Psoas muscle (tissue), 8 donors: ENCODE measurements at places on chromosomes 12 and 14. TPM values are rescaled to one million over a fixed set of nuclear protein-coding genes. Genes with fewer than 3 reads are reported as not detected.

DNA sequence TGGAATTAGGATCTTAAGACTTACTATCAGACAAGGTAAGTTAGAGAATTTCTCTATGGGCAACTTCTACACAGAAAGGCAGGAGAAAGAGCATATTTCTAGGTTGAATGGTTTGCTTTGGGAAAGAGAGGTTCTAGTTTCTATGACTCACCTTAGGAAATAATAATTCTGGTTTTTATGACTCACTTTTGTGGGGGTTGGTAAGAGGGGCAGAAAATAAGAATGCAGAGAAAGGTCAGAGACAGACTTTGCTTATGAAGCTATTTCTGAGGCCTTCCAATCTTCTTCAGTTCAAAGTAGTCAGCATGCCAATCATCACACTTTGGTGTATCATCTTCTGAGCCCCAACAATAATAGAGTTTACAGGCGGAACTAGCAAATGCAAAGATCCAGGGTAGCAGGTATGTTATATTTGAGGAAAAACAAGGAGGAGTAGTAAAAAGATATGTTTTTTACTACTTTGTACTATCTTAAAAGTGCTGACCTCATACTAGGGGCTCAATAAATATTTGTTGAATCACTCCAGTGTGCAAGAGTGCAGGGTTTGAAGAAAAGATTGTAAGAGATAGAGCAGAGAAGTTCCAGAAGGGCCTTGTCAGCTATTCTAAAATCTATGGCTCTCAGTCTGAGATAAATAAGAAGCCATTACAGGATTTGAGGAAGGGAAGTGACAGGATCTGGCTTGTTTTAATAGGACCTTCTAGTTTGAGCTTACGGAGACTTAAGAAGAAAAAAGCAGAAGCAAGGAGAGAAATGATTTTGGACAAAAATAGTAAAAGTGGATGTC is 56.7 kb upstream of the LRFN5 start:
- H3K27ac ChIP-seq, result no peak overlapping the region
- no peak for DNase-seq
- no peaks in the 10 kb centered on the region for H3K27me3 ChIP-seq
- no peak overlapping the region for H3K4me3 ChIP-seq

ARHGAP9 gene
- 1.4 TPM for polyA plus RNA-seq

DNA sequence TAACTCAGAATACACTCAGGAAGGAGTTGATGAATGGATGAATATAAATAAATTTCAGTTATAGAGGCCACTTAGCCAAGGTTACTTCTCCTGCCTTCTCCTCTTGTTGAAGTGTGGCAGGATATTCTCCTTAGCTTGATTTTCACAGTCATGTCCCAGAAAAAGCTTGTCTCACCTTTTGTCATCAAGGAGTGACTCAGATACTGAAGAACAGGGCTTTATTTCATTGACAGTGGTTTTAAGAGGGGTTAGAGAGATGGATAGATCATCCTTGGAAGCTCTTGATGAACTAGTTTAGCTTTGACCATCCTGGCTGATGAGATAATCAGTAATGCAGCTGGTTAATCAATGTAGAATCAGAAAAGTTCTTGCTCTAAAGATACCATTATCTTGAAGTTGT is 35.0 kb upstream of the CFAP54 start:
- DNase-seq, result no peak
- H3K36me3 ChIP-seq, result no peaks in the 10 kb centered on the region
- H3K27me3 ChIP-seq, result no peaks in the 10 kb centered on the region
- no peak overlapping the region for H3K4me3 ChIP-seq
- H3K4me1 ChIP-seq, result no peaks in the 10 kb centered on the region

SYT10 gene
- polyA plus RNA-seq, result not detected

DNA sequence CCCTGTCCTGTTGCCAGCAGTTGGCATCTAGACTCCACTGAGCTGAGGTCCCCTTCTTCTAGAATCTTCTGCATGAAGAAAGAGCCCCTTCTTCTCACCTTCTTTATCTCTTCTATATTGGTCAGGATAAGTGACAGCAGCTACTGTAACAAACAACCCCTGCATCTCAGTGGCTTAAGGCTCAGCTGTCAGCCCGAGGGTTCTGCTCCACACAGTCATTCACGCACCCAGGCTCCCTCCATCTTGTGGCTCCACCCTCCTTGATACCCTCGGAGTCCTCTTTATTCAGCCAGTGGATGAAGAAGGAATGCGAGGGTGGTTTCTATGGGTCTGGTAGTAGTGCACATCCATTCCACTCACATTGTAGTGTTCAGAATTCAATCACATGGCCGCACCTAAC is 10.5 kb upstream of the RFLNA start:
- no peaks in the 10 kb centered on the region for H3K27me3 ChIP-seq
- DNase-seq, result no peak
- H3K36me3 ChIP-seq, result no peaks in the 10 kb centered on the region
- H3K4me1 ChIP-seq, result peaks cover 5% of the 10 kb centered on the region
- H3K4me3 ChIP-seq, result no peak overlapping the region

GRCh38 chr14:71117839-71118743 is 210.8 kb downstream of the PCNX1 start:
- H3K4me1 ChIP-seq, result no peaks in the 10 kb centered on the region
- no peak overlapping the region for H3K27ac ChIP-seq
- no peak overlapping the region for H3K4me3 ChIP-seq
- no peak for DNase-seq
- no peaks in the 10 kb centered on the region for H3K36me3 ChIP-seq

- no peak overlapping the region for H3K27ac ChIP-seq
- H3K4me3 ChIP-seq, result no peak overlapping the region
- no peaks in the 10 kb centered on the region for H3K36me3 ChIP-seq
Observed at GRCh38 chr12:50574601-50575348, 70.0 kb downstream of the DIP2B start.

KRT4 gene
- 0.72 TPM for polyA plus RNA-seq

DNA sequence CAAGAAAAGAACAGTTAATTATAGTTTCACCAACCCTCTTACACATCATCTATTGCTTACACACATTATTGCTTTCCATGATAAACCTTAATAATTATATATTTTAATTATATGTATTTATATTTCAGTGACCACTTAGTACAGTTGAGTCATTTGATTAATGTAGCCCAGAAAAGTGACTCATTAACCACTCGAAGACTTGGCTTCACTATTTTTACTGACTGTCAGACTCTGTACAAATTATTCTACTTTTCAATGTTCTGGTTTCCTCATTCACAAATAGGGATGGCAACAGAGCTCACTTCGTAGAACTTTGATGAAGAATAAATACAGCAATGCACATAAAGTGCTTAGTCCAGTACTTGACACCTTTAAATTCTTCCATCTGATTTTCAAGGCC is 98.3 kb downstream of the CFAP54 start:
- H3K36me3 ChIP-seq, result no peaks in the 10 kb centered on the region
- DNase-seq, result no peak
- no peak overlapping the region for H3K27ac ChIP-seq
- no peak overlapping the region for H3K4me3 ChIP-seq

GRCh38 chr12:64699504-64700115 is 59.6 kb downstream of the GNS start:
- no peaks in the 10 kb centered on the region for H3K4me1 ChIP-seq
- no peak for DNase-seq
- H3K4me3 ChIP-seq, result no peak overlapping the region
- peaks cover 23% of the 10 kb centered on the region for H3K36me3 ChIP-seq
- no peak overlapping the region for H3K27ac ChIP-seq

PA2G4 gene
- polyA plus RNA-seq, result 157 TPM

OR11H12 gene
- not detected for polyA plus RNA-seq

- no peaks in the 10 kb centered on the region for H3K4me1 ChIP-seq
- DNase-seq, result no peak
- H3K27ac ChIP-seq, result no peak overlapping the region
Observed at GRCh38 chr12:104865080-104865479, 93.0 kb downstream of the SLC41A2 start.

GRCh38 chr12:111788178-111788654 is 21.5 kb downstream of the ALDH2 start:
- peaks cover 85% of the 10 kb centered on the region for H3K36me3 ChIP-seq
- DNase-seq, result peak; percentile 82
- peak overlapping the region; percentile 21 for H3K27ac ChIP-seq
- H3K4me3 ChIP-seq, result no peak overlapping the region
- no peaks in the 10 kb centered on the region for H3K27me3 ChIP-seq
- H3K4me1 ChIP-seq, result peaks cover 9% of the 10 kb centered on the region

DNA sequence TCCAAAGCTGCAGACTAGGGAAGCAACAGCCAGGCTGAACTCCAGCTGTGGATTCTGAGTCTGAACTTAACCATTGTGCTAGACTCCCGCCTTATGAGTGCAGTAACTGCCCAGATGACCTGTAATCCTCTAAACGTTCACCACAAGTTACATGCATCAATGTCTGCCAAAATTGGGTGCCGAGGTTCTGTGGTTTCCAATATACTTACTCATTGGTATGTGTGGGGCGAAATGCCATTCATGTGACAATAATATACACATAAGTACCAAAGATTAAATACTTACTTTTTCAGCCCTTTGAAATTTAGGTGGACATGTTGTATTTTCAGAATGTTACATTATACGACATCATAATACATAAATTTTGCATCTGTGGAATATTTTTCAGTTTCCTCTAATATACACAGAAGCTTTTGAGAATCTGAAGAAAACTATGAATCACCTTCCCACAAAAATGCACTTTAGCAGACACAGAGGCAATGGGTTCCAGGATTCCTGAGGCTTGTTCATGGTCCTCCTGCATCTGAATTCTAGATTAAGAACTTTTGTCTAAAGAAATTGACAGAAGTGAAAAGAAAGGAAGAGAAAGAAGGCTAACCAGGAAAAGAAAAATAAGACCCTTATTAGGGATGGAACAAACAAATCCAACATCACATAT is 31.7 kb downstream of the GRIP1 start:
- no peak overlapping the region for H3K27ac ChIP-seq
- H3K4me3 ChIP-seq, result no peak overlapping the region
- no peaks in the 10 kb centered on the region for H3K36me3 ChIP-seq
- no peaks in the 10 kb centered on the region for H3K27me3 ChIP-seq

SERPINA1 gene
- polyA plus RNA-seq, result 0.78 TPM

DNA sequence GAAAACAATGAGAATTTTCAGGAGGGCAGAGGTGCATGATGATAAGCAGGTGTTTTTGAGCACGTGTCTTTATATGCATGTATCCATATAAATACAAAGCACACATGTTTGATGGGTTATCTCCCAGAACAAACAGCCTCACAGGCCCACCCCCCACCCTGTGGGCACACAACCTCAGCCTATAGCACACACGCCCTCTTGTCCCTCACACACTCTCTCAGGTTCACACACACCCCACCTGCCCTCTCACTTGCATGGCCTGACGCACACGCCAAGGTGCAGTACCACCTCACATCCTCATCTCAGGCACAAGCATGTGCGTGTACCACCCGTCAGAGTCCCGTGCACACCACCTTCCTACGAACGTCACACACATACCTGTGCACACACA is 8.6 kb upstream of the KRT8 start:
- no peak for DNase-seq
- no peak overlapping the region for H3K27ac ChIP-seq
- no peaks in the 10 kb centered on the region for H3K27me3 ChIP-seq
- H3K4me3 ChIP-seq, result no peak overlapping the region
- no peaks in the 10 kb centered on the region for H3K4me1 ChIP-seq

DNA sequence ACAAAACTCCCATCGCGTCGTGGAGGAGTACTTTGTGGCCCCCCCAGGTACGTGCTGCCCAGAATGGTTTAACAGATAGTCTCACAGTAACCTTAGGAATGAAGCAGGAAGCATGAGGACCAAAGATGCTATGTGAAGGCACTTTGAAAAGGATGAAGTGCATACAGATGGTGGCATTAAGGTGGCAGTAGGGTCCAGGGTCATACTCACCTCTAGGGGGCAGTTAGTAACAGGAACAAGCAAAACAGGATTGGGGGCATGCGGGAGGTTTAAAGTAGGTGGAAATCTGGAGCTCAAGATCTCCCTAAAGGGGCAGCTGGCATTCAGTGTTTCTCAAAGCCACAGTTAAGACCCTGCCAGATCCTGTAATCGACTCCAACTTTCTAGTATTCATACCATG is 10.9 kb downstream of the GATC start:
- peaks cover 96% of the 10 kb centered on the region for H3K36me3 ChIP-seq

KRT1 gene
- polyA plus RNA-seq, result 0.13 TPM

DNA sequence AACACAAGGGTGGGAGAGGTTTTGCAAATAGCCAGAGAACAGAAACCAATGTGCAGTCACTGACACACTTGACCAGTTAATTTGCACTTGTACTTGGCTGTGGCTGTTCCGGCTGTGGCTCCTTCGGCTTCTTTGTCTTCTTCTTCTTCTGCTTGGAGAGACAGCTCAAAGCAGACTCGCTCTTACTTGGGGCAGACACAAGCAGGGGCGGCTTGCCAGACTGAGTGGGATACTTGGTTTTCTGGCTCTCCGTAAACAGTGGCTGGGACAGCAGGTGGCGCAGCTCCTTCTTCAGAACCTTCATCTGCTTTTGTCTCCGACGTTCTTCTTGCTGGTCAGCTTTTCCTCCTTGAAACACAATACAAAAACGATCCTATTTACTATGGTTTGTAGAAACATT is 25.0 kb downstream of the OTUB2 start:
- no peak for DNase-seq
- no peaks in the 10 kb centered on the region for H3K27me3 ChIP-seq
- peaks cover 96% of the 10 kb centered on the region for H3K36me3 ChIP-seq
- H3K4me3 ChIP-seq, result no peak overlapping the region
- no peak overlapping the region for H3K27ac ChIP-seq

LGALS3 gene
- 71.4 TPM for polyA plus RNA-seq

CLEC14A gene
- polyA plus RNA-seq, result 22.7 TPM

DNA sequence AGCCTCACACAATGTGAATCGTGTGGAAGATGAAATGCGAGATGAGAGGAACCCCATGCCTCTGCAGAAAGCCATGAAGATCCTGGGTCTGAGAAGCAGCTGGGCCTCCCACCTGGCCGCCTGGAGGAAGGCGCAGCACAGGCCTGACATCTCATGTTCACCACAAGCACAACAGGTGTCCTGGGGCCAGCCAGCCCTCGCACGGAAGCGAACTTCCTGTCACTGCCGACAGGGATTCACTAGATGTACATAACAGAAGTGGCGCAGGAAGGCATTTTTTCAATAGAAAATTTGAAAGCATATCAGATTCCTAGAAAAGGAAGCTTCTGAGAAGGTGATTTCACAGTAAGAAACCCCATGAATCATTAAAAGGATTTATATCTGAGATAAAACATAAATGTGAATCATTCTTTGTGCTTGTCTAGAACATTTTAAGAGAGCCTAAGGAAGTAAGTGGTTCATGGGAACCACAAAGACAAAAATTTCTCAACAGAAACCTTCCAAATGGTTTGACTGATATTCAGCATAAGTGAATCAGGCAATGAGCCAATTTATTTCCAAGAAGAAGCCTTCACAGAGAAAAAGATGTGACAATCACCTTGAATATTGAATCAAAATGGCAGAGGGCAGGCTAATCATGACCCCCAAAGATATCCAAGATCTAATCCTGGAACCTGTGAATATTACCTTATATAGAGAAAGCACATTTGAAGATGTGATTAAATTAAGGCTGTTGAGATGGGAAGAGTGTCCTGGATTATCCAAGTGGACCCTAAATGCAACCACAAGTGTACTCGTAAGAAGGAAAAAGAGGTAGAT is 311.9 kb downstream of the DUSP6 start:
- H3K27ac ChIP-seq, result no peak overlapping the region
- H3K36me3 ChIP-seq, result no peaks in the 10 kb centered on the region
- H3K27me3 ChIP-seq, result no peaks in the 10 kb centered on the region
- no peak for DNase-seq
